ENCODE measurements at places on chromosomes 5 and 9.

DNA sequence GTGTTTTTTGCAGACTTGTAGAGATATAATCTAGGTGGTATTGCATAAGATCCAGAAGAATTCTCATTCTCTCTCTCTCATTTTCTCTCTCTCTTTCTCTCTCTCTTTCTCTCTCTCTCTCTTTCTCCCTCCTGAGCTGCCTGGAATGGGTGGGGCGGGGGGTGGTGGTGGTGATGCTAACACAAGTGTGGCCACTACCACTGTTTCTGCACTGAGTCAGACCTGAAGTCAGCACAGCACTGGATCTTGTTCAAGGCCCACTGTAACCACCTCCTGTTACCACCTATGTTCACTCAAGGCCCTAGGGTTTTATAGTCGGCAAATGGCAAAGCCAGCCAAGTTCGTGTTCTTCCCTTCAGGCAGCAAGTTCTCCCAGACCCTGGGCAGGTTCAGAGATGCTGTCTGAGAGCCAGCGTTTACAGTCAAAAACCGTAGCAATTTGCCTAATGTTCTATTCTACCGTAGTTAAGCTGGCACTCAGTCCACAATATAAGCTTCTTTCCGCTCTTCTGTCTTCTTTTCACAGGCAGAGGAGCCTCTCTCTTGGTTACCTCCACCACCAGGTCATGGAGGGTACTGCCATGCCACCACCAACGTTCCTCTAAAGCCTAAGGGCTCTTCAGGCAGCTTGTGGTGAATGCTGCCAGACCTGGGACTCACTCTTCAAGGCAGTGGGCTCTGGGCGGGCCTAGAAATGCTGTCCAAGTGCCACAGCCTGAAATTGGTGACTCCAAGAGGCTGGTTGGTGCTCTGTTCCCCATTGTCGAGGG is 235.7 kb upstream of the PRR16 start:
- DNase-seq: no peak

- DNase-seq: no peak
Measured at GRCh38 chr5:92613546-92613945, 967.5 kb downstream of the NR2F1-AS1 start.

DNA sequence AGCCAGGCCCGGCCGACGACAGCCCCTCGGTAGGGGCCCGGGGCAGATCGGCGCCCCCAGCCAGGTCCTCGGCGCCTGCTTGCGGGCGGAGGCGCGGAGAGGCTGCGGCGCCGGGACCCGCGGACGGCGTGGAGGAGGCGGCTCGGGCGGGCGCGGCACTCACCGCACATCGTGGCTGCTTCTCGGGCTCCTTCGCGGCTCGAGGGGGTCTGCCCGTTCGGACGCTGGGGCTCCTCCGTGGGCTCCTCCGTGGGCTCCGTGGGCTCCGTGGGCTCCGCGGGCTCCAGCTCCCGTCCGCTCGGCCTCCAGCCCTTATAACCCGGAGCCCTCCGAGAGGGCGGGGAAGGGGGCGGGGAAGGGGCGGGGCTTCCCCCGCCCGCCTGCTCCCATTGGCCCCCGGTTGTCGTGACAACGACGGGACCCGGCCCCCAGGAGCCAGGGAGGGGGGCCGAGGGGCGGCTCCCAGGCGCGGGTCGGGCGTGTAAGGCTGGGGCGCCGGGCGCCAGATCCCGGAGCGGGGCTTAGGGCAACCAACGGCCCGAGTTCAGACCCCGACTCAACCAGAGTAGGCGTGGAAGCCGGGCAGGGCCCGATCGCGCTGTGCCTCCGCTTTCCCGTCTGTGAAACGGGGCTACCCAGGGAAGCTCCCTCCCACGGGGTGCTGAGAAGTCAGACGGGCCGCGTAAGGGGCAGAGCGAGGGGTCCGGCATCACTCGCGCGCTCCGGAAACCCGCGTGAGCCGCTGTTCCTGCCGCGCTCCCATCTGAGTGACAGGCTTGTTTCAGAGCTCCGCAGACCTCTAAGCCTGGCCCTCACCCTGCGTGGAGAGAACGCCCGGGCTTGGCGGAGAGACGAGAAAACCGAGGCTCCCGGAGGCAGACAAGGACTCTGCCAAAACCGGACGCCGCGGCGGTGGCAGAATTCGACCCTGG is at the start of gene GFPT2:
Gene GFPT2, minus strand, starts transcription at position 289 of the 932 bp plus-strand sequence. Its CDS starts 119 bp downstream, at position 170.
- peak; percentile 66 for DNase-seq

GRCh38 chr5:142428036-142428772 is 103.4 kb upstream of the SPRY4 start:
- no peak for DNase-seq

DNA sequence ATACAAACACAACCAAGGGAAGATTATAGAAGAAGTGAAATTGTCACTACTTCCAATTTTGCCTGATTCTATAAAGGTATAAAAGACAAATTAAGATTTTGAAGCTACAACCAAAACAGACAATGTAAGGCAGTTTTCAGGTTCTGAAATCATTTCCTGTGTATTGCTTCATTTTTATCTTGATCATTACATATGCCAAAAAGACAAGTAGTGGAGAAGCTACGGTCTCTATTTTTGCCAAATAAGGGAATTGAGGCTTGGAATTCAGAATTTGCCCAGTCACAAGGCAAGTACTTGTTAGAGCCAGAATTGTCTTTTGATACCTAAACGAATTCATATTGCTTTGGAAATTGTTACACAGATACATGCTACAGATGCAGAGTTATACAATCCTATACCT is 20.6 kb downstream of the EDIL3 start:
- DNase-seq: no peak

DNA sequence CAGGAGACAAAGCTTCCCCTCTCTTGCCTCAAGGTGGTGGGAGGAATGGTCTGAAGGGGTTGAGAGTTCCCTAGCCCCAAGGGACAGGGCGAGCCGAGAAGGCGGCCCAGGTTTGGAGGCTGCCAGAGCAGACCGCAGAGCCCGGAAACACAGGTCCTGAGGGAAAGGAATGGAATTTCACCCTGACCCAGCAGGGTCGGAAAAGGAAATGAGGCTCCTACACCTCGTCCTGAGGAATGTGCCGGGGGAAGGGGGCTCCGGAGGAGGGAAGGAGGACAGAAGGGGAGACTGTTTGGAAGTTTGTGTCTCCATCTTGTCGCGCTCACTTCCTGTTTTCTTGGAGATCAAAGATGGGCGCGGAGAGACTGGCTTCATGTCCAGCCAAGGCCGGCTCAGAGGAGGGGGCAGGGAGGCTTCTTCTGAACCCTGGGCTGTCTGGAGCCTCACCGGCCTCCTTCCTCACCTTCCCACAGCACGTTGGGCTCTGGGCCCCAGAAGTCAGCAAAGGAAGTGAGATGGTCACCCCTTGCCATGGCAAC is 9.6 kb downstream of the ENG start:
- DNase-seq: no peak

- DNase-seq: no peak
Measured at GRCh38 chr5:51961154-51961562, 577.9 kb downstream of the ISL1 start.

DNA sequence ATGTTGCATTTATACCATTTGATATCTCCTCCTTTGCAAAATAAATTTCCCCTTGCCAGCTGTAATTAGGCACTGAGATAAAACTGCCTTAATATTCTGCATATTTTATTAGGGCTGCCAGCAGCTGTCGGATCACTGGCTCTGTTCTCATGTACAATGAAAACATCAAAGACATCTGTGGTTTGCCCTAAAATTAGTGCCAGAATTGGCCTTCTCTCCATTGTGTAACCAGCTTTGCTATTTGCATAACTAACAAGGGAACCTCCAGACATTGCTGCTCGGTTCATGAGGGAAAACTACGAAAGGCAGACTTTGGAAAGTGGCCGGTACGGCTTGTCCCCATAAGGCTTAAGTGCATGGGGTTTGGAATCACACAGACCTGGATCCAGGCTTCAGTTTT is 45.5 kb upstream of the KIF2A start:
- no peak for DNase-seq

DNA sequence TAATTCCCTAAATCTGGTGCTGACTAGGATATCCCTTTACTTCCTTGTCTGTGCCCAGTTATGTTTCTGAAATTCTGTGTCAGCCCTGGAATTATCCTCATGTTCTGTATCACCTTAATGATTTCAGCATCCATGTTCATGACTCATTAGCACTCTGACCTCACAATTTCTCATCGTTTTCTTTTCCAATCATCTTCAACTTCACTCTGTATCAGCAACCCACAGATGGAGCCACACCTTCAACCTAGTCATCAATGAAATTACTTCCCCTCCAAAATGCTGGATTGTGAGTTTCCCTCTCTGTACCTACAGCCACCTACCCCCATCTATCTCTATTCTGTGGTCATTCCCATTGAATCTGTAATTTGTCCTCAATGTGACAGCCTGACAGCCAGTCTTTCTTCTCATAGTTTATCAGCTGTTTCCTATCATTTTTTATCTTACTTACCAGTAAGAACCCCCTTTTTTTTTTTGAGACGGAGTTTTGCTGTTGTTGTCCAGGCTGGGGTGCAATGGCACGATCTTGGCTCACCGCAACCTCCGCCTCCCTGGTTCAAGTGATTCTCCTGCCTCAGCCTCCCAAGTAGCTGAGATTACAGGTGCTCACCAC is 3.1 kb upstream of the IL6ST start:
- no peak for DNase-seq

GRCh38 chr5:138543730-138544104 is 681 bp upstream of the ETF1 start:
- DNase-seq: no peak

GRCh38 chr5:78562714-78563330 is 85.8 kb downstream of the LHFPL2 start:
- DNase-seq: no peak

DNA sequence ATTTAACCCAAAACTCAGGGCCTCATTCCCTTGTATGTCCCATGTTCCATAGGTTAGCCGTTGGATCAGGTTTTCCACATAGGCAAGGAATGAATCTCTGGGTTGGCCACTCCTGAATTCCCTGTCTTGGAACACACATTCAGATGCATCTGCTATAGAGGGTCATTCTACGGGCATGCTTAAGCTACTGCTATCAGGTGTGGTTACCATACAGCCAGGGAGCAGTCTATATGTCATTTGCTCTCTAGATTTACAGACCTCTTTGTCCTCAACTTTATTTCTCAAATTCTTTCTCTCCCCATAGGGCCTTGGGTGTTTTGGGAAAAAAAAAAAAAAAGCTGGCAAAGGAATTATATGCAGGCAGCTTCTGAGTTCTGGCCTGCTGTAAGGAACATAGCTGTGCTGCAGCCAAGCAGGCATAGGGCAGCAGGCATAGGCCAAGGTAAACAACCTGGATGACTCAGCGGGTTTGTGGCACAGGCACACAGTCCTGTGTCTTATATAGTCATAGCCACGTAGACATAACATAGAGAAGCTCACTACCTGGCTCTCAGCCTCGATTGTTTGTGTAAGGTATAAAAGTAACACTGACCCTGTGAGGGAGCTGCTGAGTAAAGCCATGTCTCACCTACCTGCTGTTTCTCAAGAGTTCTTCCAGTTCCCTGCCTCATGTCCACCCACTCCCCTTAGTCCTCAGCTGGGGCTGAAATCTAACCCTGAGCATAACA is 141.5 kb downstream of the OSTF1 start:
- DNase-seq: no peak

- no peak for DNase-seq
Measured at GRCh38 chr9:129762985-129763926, 10.4 kb upstream of the PTGES start.

DNA sequence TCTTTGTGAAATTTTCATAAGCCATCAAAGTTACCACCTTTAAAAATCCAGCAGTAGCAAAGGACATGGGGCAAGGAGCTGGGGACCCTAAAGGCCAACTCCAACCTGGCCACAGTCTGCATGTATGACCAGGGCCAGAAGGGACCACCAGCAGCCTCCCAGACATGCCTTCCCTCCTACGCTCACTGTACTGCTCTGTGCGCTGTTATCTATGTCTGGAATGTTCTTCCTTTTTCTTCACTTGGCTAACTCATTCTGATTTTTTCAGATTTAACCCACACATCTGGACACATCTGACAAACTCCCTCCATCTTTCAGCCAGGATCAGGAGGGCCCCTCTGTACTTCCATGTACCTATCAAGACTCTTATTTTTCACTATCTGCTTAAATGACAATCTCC is 47.6 kb upstream of the TRAF1 start:
- DNase-seq: no peak

GRCh38 chr9:130480673-130481072 is 35.9 kb downstream of the ASS1 start:
- no peak for DNase-seq

- no peak for DNase-seq
Measured at GRCh38 chr5:136279314-136279713, 86.0 kb downstream of the TRPC7 start.

DNA sequence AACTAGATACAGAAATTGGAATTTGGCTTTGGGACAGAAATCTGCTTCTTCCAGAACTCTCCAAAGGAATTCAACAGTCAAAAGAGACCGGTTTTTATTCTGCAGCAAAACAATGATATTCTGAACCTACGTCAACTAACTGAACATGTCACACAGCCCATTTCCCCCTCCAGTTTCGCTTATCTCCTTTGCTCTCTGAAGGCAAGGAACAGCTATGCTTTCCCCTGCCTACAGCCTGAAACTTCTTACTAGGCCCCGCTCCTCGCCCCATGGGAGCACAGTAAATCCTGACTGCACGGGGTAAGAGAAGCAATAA is 488 bp downstream of the SKIC3 start:
- DNase-seq: no peak

DNA sequence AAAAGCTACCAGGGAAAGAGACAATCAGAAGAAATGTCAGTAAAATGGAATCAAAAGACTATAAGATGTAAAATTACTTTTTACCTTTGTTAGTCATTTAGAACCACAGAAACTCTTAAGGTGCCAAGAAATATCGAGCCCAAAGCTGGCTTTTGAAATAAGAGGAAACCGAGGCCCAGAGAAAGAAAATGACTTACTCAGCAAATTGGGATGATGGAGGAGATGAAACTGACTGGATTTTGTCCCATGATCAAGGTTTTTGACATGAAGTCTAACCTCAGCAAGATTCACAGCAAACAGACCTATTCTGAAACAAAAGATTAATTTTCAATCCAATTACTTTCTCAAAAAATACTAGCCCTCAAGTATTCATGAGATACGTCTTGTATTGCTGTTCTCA is 696.2 kb upstream of the WWC1 start:
- DNase-seq: no peak

DNA sequence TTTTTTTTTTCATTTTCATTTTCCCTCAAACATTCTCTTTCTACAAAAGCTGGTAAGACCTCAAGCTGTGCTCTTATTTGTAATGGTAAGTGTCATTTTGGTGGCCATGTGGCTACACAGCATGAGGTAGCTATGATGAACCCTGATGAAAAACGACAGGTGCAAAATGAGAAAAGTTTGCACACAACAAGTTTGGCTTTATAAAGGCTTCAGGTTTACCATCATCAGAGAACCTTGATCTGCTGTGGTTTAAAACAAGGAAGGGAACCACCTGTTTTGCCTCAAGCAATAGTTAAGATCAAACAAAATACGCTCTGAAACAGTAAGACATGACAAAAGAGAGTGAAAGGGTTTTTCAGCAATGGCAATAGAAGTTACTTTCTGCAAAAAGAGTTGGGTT is 1124.6 kb upstream of the ACO1 start:
- no peak for DNase-seq

DNA sequence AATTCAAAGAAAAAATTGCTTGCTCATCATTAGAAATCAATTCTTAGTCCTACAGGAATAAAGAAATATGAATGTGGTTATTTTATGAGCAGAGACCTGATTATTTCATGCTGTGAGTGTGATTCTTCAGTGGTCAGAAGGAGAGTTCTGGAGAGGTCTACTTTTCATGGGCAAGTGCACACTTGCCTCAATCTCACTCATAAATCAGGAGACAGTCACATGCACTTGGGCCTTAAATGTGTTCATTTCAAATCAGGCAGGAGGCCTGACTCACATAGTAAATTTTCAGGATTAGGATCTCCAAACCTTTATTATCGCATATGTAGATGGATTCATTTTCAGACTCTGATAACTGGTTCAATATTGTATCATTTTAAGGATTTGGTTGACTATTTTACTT is 323.2 kb upstream of the CCNH start:
- no peak for DNase-seq
